ENCODE measurements at places on chromosomes 6 and 20.

- no peak for DNase-seq
Observed at GRCh38 chr6:127463056-127463455, 3.9 kb upstream of the KIAA0408 start.

GRCh38 chr20:4076033-4076432 lies 60.7 kb upstream of the RNF24 start:
- DNase-seq: no peak

DNA sequence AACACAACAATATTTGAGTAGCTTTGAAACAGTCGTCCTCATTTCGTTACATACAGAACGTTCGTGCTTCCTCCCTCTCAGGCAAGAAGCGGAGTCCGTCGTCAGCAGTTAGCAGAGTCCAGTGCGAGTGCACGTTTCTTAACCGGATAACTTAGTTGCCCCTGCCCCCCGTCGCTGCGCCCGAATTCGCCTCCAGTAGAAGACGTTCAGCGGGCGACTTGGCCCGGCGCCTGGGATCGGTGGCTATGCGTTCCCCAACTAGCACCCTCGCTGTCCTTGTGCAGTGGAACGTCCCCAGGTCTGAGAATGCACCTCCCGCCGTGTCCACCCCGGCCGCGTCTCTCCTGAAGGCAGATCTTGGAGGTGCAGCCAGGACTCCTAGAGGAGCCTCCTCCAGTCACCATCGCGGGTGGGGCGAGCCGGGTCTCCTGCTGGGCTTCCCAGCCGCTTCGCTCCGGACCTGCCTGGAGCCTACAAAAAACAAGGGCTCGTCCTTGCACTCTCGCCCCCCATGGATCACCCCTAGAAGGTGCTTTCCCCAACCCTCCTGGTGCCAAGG lies 910 bp upstream of the PCSK2 start:
- DNase-seq: peak; percentile 66

DNA sequence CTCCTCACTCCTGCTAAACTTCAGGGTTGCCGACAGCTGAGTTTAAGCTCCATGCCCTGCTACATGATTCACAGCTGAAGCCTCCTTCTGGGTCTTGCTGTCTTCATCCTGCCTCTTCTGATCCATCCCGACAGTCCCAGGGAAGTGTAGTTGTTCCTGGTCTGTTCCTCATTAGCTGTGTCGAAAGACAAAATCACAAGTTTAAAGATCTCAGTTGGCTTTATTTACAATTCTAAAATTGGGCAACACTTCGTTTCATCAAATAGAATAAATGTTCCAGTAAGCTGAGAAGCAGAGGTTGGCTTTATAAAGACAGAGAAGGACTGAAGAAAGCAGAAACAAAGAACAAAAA lies 4.1 kb upstream of the SLC2A10 start:
- DNase-seq: no peak

DNA sequence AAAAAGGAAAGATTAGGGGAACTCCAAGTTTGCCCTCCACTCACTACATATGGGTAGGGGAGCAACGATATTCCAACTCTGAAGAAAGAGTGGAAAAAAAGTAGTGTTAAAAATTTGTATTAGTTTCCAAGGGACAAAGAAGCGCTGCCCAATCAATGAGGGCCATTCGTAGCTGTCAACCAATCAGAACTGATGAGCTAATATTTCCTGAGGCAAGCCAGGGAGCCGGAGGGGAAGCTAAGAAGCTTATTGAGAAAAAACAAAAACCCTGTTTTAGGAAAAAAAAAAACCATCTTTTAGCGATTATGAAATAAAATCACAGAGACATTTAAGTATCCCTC lies 59.5 kb downstream of the TRIM38 start:
- DNase-seq: peak; percentile 60

DNA sequence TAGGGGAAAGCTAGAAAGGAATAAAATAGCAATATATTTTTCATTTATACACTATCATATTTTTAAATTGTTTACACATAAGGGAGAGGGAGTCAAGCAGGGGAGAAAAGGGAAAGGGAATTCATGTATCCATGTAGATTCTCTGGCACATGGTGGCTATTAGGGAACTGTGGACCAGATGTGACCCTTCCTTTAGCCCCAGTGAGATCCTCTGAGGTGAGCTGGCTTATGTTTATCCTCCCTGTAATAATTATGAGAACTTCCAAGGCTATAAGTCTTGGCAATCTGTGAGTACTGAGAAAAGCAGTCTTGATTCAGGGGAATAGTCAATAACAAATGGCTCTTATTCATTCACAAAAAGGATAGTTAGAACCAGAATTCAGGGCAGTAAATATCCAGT lies 42.6 kb downstream of the TSBP1 start:
- DNase-seq: no peak

DNA sequence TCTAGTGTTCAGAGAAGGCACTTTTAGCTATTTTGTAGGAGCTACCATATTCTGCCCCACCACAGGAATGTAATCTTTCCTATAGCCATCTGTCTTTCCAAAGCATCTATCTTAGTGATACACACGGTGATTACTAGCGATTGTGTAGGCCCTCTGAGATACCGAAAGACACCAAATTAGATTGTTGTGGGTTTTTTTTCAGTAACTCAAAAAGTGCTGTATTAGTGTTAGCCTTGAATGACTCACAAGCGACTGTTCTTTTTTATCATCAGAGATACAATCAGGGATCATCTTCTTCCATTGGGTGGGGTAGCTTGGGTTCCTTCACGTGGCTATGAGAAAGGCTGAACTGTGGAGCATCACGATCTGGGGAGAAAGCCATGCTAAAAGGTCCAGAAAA lies 160.2 kb downstream of the MTFR2 start:
- DNase-seq: no peak

- DNase-seq: peak; percentile 36
Observed at GRCh38 chr6:164097551-164098398, 683.3 kb downstream of the QKI start.

DNA sequence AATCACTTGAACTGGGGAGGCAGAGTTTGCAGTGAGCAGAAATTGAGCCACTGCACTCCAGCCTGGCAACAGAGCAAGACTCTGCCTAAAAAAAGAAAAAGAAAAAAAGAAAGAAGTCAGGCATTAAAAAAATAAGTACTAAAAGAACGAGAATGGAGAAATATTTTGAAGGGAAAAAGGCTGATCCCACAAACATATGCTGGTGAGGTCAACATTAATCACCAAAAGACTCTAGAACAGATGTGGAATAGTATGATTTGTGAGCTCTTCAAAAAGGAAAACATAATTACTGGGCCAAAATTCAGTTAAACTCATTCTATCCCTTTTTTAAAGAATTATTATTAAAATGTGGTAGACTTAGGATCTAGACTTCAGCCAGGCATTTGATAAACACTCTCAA lies 61.2 kb upstream of the NRSN1 start:
- no peak for DNase-seq

GRCh38 chr20:63312690-63313348 lies 19.8 kb downstream of the COL20A1 start:
- DNase-seq: no peak

DNA sequence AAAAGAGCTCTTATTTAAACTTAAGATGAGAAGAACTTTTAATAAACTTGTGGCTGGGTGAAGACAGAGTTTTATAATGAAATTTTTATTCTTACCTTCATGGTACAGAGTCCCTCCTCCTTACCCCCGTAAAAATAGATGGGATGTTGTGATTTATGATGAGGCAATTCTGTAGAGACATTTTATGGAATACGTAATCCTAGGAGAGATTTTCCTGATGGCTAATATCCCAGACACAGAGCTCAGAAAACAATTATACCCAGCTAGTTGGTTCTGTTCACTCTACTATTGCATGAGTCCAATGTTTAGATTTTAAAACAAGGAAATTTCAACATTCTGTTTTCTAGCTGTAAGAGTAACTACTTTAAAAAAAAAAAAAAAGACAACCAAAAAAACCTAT lies 43.4 kb downstream of the MTHFD1L start:
- DNase-seq: no peak

DNA sequence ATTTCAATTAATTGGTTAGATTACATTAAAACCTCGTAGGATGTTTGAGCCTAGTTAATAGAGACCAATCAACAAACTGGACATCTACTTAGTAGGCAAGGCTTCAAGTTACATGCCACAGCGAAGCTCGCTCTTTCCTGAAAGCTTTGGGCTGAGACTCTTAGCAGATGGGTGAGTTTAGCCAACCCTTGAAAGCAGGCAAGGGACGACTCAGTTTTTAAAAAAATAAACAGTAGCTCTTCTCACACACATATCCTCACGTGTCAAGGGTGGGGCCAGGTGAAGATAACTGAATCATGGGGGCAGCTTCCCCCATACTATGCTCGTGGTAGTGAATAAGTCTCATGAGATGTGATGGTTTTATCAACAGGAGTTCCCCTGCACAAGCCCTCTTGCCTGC lies 775 bp downstream of the MTFR2 start:
- peak; percentile 44 for DNase-seq

- no peak for DNase-seq
Observed at GRCh38 chr6:33292996-33293682, 3.7 kb downstream of the PFDN6 start.

- DNase-seq: no peak
Observed at GRCh38 chr6:36349240-36349639, 12.6 kb upstream of the BNIP5 start.

GRCh38 chr6:26363882-26364701 lies 906 bp upstream of the BTN3A2 start:
- no peak for DNase-seq

GRCh38 chr6:134544737-134545136 lies 226.8 kb upstream of the SGK1 start:
- no peak for DNase-seq

DNA sequence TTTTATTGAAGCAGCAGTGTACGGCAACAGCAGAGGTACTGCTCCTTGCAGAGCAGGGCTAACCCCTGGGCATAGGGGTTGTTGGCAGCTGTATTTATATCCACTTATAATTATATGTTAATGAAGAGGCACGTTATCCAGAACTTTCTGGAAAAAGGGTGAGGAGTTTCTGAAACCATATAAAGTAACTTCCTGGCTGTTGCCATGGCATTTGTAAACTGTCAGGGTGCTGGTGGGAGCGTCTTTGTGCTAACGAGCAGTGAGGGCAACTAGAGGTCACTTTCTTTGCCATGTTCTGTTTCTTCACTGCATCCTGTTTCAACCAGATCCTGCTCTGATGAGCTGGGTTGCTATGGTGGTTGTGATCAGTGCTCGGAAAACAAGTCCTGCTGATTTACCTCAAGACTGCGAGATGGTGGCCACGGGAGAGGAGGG lies 11.1 kb upstream of the ARFGEF2 start:
- no peak for DNase-seq

- DNase-seq: peak; percentile 53
Observed at GRCh38 chr20:17228624-17229061, 1.8 kb downstream of the PCSK2 start.

DNA sequence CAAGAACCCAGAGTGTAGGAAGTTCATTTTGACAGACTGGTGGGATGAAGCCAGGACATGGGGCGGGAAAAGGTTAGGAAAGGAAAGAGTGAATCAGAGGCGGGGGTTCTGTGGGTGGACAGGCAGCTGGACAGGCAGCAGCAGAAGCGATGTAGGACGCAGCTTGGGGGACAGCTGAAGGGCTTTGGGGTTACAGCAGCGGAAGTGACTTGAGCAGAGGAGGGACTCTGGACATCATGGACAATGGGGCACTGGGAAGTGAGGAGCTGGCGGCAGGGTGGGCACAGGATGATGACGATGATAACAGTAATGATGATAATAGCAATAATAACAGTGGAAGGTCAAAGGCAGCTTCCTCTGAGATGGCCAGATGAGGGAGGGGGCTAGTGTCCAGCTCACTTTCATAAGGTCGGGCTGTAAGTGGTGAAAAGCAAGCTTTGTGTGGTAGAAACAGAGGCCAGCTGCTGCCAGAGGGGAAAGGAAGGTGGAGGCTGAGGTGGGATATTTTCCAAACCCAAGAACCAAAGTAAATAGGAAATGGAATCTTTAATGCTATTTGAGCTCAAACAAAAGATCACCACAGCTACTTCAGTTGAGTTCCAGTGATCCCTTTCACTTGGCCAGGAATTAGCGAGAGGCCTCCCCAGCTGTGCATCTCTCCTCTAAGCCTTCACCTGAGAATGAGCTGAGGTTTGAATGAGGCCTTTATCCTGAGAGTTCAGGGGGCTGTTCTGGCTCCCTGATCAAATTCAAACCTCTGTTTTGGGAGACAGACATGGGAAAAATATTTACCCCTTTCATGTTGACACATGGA lies 433.5 kb downstream of the DHX35 start:
- peak; percentile 70 for DNase-seq

DNA sequence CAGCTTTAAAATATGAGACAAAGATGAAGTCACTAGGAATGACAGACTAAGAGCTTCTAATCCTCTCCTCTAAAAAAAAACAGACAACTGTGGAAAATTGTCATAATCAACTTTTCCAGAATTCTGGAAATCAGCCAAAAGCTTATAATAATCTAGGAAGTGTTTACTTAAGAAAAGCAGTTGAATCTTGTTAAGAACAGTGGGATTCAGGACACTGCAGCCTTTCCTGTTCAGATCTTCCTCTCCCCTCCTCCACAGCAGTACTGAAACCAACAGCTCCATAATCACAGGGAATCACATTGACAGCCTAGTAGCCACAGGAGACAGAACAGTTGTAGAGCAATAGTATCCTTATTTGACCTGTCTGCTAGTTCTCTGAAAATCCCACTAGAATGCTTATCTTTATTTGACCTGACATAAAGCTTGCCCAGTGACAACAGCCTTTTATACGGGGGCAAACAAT lies 41.6 kb downstream of the IBTK start:
- peak; percentile 22 for DNase-seq

DNA sequence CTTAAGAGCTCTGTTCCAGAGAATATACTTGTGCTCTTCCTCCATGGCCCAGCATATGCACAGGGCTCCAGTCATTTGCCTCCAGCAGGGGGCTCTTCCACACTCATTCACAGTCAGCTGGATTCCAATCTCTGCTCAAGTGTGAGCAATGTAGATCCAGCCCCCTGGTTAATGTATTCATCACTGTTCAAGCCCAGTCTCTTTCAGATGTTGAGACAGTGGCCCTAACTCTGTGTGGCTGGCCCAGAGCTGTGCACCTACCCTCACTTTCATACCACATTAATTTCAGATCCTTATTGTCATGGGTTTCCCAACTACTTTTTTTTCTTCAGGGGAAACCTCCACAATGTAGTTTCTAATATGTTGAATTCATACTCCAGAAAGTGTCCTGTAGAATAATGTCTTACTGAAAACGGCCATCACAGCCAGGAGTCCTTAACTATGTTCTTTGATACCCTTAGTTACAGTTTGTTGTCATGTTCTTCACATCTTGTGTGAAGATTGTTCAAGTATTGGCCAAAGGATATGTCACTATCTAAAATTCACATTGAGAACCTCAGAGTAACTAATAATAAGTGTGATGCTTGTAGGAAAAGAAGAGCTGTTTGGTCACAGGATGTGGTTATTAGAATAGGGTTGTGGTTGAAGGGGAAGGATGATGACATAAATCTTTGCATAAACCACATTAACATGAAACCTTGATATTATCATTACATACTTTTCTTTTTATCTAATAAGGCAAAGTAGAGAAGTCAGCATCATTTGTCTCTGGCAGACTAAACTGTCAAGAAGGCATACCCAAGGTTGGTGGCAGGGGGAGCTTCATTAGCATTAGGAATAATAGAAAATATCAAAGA lies 14.4 kb upstream of the HLA-DQA1 start:
- peak; percentile 87 for DNase-seq

- no peak for DNase-seq
Observed at GRCh38 chr20:18018100-18018499, 39.6 kb downstream of the OVOL2 start.
